Colonic mucosa (tissue), 4 donors: ENCODE measurements at places on chromosomes 7 and 10. TPM values are rescaled to one million over a fixed set of nuclear protein-coding genes. Genes with fewer than 3 reads are reported as not detected.

DNA sequence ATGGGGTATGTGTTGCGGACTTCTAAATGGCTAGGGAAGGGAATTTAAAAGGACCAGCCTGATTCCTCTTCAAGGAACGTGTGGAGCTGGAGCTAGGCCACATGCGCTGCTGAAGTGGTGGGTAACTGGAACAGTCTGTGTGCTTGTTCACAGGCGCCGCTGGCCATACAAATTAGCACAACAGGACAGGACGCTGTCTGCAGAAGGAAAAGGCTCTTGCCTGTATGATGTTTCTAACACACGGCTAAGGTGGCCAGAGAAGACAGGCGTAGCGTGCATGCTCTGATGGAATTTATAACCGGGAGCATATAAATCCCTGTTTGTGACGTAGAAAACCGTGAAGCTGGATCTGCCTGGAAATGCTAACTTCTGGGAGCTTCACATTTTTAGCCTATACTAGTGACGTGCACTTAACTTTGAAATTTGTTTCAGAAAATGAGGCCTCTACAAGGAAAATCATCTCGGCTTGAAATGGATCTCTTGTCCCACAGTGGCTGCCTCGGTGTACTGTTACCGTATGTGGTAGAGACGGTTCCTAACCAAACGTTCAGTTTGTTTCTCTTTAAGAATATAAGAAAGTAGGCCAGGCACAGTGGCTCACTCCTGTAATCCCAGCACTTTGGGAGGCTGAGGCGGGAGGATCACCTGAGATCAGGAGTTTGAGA, 569.4 kb downstream of the PTPRN2 start:
- no peaks in the 10 kb centered on the region for H3K36me3 ChIP-seq
- H3K4me3 ChIP-seq, result no peak overlapping the region
- no peaks in the 10 kb centered on the region for H3K4me1 ChIP-seq
- H3K27me3 ChIP-seq, result no peaks in the 10 kb centered on the region
- H3K27ac ChIP-seq, result no peak overlapping the region

GRCh38 chr7:80278737-80279136, 144.1 kb downstream of the GNAI1 start:
- H3K27me3 ChIP-seq, result no peaks in the 10 kb centered on the region
- H3K4me1 ChIP-seq, result no peaks in the 10 kb centered on the region
- no peak overlapping the region for H3K4me3 ChIP-seq

- no peaks in the 10 kb centered on the region for H3K4me1 ChIP-seq
- H3K27me3 ChIP-seq, result no peaks in the 10 kb centered on the region
- no peak overlapping the region for H3K4me3 ChIP-seq
- no peak overlapping the region for H3K27ac ChIP-seq
- no peaks in the 10 kb centered on the region for H3K36me3 ChIP-seq
Measured at GRCh38 chr7:101564778-101565211, 64.3 kb downstream of the MYL10 start.

DNA sequence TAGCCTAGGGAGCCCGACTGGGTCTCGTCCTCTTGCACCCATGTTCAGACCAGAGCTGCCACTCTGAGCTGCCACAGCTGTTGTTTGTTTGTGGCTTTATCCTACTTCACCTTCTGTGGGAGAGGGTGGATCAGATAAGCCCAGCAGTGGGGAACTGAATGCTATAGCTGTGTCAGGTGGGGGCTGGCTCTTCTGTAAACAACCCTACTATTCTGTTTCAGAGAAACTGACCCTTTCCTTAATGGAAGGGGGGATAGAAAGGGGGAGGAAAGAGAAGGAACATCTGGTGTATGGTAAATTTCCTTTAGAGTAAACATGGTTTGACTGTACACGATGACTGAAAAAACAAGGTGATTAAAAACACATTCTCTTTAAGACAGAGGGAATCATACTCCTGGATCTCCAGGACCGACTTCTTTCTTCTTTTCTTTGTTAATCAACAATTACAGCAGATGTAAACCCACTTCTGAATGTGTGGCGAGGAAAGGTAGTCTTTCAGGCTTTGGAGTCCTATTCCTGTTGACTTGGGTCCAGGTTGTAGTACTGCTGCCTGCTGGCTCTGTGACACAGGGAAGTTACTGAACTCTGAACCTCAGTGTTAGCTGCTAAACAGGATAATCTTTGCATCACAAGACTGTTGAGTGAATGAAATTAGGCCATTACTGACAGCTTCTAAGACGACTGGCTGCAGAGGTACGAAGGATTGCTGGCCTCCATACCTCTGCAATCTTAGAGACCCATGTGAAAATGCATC, 6.0 kb downstream of the PRXL2A start:
- peak overlapping the region; percentile 63 for H3K27ac ChIP-seq
- peaks cover 40% of the 10 kb centered on the region for H3K4me1 ChIP-seq
- H3K36me3 ChIP-seq, result no peaks in the 10 kb centered on the region
- H3K27me3 ChIP-seq, result no peaks in the 10 kb centered on the region
- no peak overlapping the region for H3K4me3 ChIP-seq

DNA sequence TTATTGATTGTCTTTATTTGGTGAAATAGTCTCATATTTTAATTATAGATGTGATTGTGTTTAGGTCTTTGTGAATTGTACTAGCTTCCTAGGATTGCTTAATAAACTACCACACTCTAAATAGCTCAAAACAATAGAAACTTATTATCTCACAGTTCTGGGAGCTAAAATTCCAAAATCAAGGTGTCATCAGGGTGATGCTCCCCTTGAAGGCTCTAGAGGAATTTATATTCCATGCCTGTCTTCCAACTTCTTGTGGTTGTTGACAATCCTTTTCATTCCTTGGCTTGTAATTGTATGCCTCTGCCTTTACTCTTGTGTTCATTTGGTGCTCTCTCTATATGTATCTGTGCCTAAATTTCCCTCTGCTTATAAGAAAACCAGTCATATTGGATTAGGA, 155.3 kb upstream of the AKR1E2 start:
- no peaks in the 10 kb centered on the region for H3K4me1 ChIP-seq
- H3K27ac ChIP-seq, result no peak overlapping the region
- H3K4me3 ChIP-seq, result no peak overlapping the region
- DNase-seq, result no peak
- no peaks in the 10 kb centered on the region for H3K36me3 ChIP-seq

- H3K4me3 ChIP-seq, result no peak overlapping the region
- no peak overlapping the region for H3K27ac ChIP-seq
- no peaks in the 10 kb centered on the region for H3K4me1 ChIP-seq
- DNase-seq, result no peak
- no peaks in the 10 kb centered on the region for H3K27me3 ChIP-seq
- no peaks in the 10 kb centered on the region for H3K36me3 ChIP-seq
Measured at GRCh38 chr7:49255054-49255453, 330.7 kb downstream of the CDC14C start.

GRCh38 chr10:8116926-8117493, 62.5 kb downstream of the GATA3 start:
- H3K27me3 ChIP-seq, result no peaks in the 10 kb centered on the region
- H3K36me3 ChIP-seq, result no peaks in the 10 kb centered on the region
- no peak overlapping the region for H3K27ac ChIP-seq

DNA sequence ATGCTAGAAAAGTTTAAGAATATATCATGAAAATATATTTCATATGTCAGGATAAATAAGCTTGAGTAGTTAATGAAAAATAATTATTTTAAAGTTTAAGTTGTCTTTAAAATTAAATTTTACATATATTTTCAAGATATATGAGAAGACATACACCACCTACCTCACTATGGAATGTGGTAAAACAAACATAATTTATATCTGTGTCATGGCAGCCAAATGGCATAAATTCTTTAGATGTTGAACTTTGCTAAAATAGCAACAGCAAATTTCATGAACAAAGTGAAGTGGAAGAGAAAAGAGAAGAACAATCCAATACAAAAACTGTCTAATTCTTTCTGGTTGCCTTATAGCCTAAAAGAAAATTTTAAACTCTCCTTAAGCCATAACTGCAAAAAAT, 39.6 kb upstream of the SLC16A12 start:
- H3K27ac ChIP-seq, result no peak overlapping the region
- DNase-seq, result no peak
- H3K27me3 ChIP-seq, result no peaks in the 10 kb centered on the region

DNA sequence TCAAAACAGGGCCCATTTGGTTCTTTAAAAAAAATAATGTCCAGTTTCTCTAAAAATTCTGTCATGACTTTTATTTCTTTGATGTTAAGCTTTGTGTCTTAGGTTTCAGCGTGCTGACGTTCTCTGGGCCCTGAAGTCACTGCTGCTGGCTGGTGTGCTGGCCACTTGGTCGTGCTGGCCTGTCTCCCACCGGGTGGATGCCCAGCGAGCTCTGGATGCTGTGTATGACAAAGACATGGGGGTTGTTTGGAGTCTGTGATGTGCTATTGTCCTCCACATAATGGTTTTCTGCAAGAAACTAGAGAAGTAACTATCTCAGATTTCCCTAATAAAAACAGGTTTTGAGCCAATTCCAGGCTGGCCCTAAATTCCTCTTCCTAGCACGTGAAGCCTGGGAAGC, 9.5 kb upstream of the IDI2 start:
- peaks cover 2% of the 10 kb centered on the region for H3K36me3 ChIP-seq
- H3K4me3 ChIP-seq, result no peak overlapping the region
- H3K4me1 ChIP-seq, result no peaks in the 10 kb centered on the region
- DNase-seq, result no peak
- no peaks in the 10 kb centered on the region for H3K27me3 ChIP-seq

DNA sequence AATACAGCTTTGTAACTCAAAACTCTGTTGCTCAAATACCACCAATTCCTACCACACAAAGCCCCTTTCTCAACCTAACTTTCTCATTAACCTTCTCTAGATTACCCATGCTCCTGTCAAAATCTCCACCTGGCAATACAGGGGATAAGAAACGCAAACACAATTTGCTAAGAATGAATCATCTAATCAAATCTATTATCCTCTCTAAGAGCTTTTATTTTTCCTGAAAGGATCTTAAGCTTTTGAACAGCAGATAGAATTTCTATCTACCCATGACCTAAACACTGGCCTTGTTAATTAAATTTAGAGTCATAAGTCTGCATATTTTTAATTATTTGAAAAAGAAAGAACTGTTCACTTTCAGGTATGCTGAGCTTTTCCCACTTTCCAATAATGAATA, 98.3 kb downstream of the HBP1 start:
- H3K4me1 ChIP-seq, result no peaks in the 10 kb centered on the region
- no peak overlapping the region for H3K4me3 ChIP-seq
- DNase-seq, result no peak
- no peaks in the 10 kb centered on the region for H3K36me3 ChIP-seq
- no peak overlapping the region for H3K27ac ChIP-seq

- H3K4me1 ChIP-seq, result peaks cover 26% of the 10 kb centered on the region
- peak overlapping the region; percentile 85 for H3K27ac ChIP-seq
- H3K27me3 ChIP-seq, result no peaks in the 10 kb centered on the region
- no peaks in the 10 kb centered on the region for H3K36me3 ChIP-seq
- H3K4me3 ChIP-seq, result no peak overlapping the region
Measured at GRCh38 chr10:113088194-113088593, 138.1 kb downstream of the TCF7L2 start.

DNA sequence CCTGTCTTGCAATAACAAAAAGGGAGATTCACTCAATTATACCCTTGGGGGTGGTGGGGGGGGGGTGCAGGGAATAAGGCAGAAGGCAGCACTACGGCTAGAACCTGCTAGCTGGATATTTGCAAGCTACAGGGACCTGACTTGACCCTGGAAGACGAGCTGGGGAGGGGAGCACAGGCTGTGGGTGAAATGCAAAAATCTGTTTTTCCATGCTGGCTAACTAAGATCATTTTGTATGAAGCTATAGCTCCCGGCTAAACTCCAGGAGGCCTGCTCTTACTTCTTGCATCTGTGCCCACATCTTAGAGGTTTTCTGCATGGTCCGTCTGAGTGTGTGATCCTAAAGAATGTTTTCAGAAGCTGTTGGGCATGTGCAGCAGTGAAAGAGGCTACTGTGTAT, 106.6 kb downstream of the EBLN1 start:
- H3K27me3 ChIP-seq, result no peaks in the 10 kb centered on the region
- H3K4me1 ChIP-seq, result no peaks in the 10 kb centered on the region
- H3K4me3 ChIP-seq, result no peak overlapping the region
- DNase-seq, result no peak
- no peak overlapping the region for H3K27ac ChIP-seq

- DNase-seq, result no peak
- no peaks in the 10 kb centered on the region for H3K4me1 ChIP-seq
- H3K27ac ChIP-seq, result no peak overlapping the region
- no peaks in the 10 kb centered on the region for H3K36me3 ChIP-seq
Measured at GRCh38 chr10:33139181-33139646, 181.2 kb upstream of the ITGB1 start.

DNA sequence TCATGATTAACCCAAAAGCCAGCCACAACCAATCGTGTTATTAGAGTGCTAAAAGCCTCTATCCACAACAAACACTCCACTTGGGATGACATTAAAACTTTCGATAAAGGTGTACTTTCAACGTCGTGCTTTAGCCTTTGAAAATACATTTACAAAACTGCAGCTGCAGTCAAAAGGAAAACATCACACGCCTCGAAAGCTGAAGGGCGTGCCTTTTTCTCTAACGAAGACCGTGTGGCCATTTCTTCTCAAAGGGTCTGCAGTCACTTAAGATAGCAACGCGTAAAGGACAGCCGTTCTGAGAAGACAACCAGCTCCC, 1.1 kb downstream of the ARHGAP12 start:
- no peaks in the 10 kb centered on the region for H3K27me3 ChIP-seq
- H3K4me1 ChIP-seq, result no peaks in the 10 kb centered on the region
- peak; percentile 57 for DNase-seq

- no peak overlapping the region for H3K27ac ChIP-seq
- DNase-seq, result no peak
- no peaks in the 10 kb centered on the region for H3K27me3 ChIP-seq
- H3K36me3 ChIP-seq, result no peaks in the 10 kb centered on the region
- no peaks in the 10 kb centered on the region for H3K4me1 ChIP-seq
Measured at GRCh38 chr10:23914641-23915040, 294.3 kb upstream of the KIAA1217 start.

DNA sequence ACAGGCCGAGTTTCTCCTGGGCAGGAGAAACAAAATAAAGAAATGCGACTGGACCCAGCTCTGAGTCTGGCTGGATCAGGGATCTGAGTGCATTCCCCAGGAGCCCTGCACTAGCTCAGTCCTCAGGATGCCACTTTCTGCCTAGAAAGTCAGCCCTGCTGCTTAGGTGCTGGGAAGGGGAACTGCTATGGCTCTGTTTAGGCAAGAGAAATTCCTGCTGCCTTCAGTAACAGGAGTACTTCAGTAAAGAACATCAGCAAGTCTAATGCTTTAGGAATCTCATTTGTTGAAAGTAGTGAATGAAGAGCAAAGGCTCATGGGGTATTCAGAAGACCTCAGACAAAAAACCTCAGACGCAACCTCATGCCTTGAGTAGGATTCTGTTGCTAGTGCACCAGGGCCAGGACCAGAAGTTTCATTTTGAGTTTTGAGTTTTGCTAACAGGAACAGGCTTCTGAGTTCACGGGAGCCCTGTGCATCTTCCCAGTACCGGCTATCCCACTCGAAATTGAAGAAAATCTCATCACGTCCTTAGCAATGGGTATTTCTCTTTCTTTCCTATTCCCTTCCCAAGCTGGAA, 170.8 kb upstream of the CDCA7L start:
- no peak overlapping the region for H3K27ac ChIP-seq
- H3K4me1 ChIP-seq, result no peaks in the 10 kb centered on the region
- no peak overlapping the region for H3K4me3 ChIP-seq
- no peak for DNase-seq

GRCh38 chr7:157434231-157434630, 97.4 kb downstream of the DNAJB6 start:
- no peak for DNase-seq
- no peaks in the 10 kb centered on the region for H3K4me1 ChIP-seq
- no peak overlapping the region for H3K4me3 ChIP-seq
- H3K36me3 ChIP-seq, result no peaks in the 10 kb centered on the region
- H3K27me3 ChIP-seq, result no peaks in the 10 kb centered on the region

Gene DNTT
- total RNA-seq, result not detected

Gene VIPR2
- 1.3 TPM for total RNA-seq

Gene OR2A1
- not detected for total RNA-seq

Gene TMEM236
- total RNA-seq, result 57.4 TPM

Gene OPN1SW
- not detected for total RNA-seq

Gene ITIH2
- 1.6 TPM for total RNA-seq

Gene EGR2
- 0.20 TPM for total RNA-seq
